Vagina (tissue), 2 donors: ENCODE measurements at places on chromosomes 6 and 20. TPM values are rescaled to one million over a fixed set of nuclear protein-coding genes. Genes with fewer than 3 reads are reported as not detected.

Gene MAS1
- total RNA-seq: 0.49 TPM

Gene PAX1
- total RNA-seq: not detected

Gene LGSN
- total RNA-seq: not detected

Gene RPS6KA2
- total RNA-seq: 65.1 TPM

Gene CGA
- not detected for total RNA-seq

Gene CENPW
- total RNA-seq: 6.4 TPM

Gene C6orf163
- 2.0 TPM for total RNA-seq

Gene ACAT2
- total RNA-seq: 11.3 TPM

Gene BEND6
- 1.5 TPM for total RNA-seq

Gene TCF15
- total RNA-seq: not detected
